Stimulated activated CD8-positive, alpha-beta memory T cell treated with anti-CD3 and anti-CD28 coated beads, Interleukin-4, amount 100 ng/mL, for 48 hours (primary cell): ENCODE measurements at places on chromosomes 3 and 15.

DNA sequence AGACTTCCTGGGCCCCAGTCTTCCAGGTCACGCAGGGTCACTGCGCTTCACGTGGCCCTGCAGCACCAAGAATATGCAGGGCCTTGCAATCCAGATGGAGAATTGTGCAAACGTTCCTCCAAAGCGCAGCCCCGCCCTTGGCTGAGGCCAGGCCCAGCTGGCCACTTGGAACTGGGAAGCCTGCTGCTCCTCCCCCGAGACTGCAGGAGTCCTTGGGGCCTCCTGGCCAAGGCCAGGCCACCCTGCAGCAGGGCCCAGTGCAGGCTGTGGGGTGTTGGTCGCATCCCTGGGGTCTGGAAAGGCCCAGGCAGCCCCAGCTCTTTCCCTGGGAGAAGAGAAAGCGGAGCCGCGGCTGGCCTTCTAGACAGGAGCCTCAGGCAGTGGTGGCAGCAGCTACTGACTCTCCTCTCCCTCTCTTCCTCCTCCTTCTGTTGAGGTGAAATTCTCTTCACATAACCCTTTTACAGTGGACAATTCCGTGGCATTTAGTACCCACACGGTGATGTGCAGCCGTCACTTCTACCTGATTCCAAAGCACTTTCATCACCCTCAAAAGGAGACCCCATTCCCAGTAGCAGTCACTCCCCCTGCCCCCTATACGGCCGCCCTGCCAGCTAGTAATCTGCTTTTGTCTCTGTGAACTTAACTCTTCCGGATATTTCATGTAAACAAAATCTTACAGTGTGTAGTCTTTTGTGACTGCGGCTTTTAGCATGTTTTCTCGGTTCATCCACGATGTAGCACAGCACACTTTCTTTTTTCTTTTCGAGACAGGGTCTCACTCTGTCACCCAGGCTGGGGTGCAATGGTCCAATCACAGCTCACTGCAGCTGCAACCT is 103.9 kb downstream of the TMEM266 start:
- DNase-seq = no peak

GRCh38 chr3:44910693-44911092 is 36.3 kb downstream of the TGM4 start:
- no peak for DNase-seq

DNA sequence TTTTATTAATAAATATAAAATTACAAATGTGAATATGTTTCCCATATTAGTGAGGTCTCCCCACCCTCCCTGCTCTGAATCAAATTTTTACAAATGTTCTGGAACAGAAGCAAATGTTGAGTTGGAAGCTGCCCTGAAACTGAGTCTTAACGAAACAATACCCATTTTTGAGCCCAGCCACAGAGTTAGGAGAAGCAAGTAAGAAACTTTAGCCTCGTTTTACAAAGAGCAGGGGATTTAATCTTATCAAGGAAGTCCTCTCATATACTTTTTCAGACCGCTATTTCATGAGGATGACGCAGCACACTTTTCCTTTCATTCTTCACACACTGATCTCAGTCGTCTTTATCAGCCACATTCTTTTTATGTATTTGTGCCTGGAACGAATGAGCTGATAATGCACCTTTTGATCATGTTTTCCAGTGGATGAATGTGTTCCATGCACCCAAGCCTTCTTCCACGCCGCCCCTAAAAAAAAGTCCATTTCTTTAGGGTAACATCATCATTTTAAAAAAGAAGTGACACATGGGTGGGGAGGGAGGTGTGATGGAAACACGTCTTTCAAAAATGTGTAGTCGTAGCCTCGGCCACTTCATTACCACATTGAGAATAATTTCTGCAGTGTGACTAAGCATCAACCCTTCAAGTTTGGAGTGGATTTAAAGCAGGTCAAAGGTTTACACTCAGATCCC is 48.1 kb downstream of the SETMAR start:
- peak; percentile 49 for DNase-seq

DNA sequence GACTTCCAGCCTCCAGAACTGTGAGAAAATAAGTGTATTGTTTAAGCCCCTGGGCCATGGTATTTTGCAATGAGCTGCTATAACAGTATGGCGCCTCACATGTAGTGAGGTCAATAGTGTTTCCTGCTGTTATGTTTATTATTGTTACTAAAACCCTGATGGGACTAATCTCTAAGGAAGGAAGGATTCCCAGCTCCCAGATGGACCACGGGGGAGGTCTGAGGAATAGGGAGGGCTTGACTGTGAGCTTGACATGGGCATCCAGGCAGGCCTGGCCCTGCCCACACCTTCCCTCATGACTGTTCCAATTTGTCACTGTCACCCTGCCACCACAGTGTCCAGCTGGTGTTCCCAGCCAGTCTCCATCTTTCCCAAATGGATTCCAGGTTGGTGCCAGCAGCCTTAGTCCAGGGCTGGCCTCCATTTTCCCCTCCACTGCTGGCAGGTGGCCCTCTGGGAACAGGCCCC is 14.5 kb upstream of the SLC41A3 start:
- DNase-seq = no peak

GRCh38 chr15:88644741-88645140 is 5.9 kb downstream of the ISG20 start:
- DNase-seq = no peak

DNA sequence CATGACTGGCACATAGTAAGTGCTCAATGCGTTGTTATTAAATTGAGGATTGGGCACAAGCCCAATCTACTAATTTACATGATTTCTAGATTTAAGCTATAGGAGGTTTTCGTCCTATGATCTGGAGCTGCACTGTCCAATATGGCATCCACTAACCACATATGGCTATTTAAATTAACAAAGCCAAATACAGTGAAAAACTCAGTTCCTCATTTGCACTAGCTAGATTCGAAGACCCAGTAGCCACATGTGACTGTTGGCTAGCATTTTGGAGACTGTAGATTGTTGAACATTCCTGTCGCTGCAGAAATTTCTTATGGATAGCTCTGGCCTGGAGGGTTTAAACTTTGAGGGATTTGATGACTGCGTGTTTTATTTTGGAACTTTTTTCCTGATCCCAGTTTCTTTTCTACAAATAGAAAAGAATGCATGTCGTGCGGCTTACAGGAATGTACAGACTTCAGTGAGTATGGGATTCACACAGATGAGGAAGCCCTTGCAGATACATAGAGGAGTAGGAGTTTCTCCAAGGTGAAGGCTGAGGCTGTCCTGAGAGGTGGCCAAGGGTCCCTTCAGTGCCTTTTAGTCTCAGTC is 82.8 kb downstream of the SLCO3A1 start:
- no peak for DNase-seq

GRCh38 chr15:101723171-101723873 is 951 bp downstream of the TARS3 start:
- peak; percentile 57 for DNase-seq
